T-helper 1 cell (primary cell): ENCODE measurements at places on chromosomes 11 and 22.

DNA sequence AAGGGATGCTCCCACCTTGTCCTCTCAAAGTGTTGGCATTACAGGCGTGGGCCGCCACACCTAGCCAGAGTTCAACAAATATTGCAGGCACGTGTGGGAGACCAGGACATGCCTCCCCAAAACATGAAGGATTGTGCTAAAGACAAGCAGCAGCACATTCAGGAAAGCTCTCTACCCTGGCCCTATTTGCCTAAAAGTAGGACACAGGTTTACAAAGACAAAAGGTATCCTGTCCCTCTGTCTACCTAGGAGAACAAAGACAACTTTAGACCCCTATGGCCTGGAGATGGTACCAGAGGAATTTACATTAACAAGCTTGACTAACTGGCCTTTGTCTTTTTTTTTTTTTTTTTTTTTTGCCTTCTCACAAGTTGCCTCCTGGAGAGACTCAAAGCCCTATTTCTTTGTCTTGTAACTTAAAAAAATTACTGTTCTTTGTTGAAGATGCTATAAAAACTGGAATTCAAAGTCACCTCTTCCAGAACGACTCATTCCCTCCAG lies 859 bp upstream of the ACCS start:
- no peak for DNase-seq

DNA sequence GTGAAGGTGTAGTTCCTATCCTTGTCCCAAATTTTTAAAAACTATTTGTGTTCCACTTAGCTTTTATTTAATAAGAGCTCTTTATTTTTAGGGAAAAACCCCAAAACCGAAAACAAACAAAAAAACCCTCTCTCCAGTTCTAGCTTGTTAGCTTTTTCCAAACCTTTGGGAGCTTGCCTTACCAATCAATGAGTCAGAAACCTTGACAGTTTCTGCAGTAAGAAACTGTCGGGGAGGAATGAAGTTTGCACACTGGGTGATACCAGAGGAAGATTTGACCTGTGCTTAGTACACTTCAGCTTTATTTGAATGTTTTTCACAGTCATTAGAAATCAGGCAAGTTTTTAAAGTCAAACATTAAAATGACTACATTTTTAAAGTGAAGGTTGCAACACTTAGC lies 105.0 kb downstream of the FAT3 start:
- no peak for DNase-seq

DNA sequence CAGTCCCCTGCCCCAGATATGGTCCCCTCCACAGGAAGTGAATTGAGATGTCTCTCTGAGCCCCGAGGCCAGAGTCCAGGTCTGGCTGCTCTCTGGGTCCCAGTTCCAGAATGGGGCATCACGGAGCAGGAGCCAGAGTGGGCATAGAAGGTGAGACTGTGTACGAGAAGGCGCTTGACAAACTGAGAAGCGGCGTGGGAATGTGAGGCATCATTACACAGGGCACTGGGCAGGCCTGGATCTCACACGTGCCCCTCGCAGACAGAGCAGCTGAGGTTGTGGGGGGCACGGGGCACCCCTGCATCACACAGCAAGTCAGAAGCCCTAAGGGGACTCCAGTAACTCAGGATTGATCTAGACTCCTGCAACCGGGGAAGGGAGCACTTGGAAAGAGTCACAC lies 9.2 kb downstream of the STARD10 start:
- no peak for DNase-seq

GRCh38 chr11:116534270-116534975 lies 238.4 kb downstream of the BUD13 start:
- DNase-seq = no peak

- DNase-seq = no peak
Measured at GRCh38 chr11:129237880-129238638, 45.9 kb upstream of the ARHGAP32 start.

- DNase-seq = no peak
Measured at GRCh38 chr22:29855611-29856181, 17.6 kb upstream of the ASCC2 start.

GRCh38 chr22:45254789-45255278 lies 14.1 kb upstream of the KIAA0930 start:
- DNase-seq = no peak

GRCh38 chr11:41795004-41795403 lies 335.6 kb upstream of the LRRC4C start:
- DNase-seq = no peak

GRCh38 chr11:43639224-43639623 lies 41.3 kb upstream of the HSD17B12 start:
- DNase-seq = no peak

GRCh38 chr11:88421530-88421929 lies 84.0 kb upstream of the CTSC start:
- peak; percentile 91 for DNase-seq

GRCh38 chr11:15816260-15816871 lies 540.0 kb downstream of the SOX6 start:
- no peak for DNase-seq

DNA sequence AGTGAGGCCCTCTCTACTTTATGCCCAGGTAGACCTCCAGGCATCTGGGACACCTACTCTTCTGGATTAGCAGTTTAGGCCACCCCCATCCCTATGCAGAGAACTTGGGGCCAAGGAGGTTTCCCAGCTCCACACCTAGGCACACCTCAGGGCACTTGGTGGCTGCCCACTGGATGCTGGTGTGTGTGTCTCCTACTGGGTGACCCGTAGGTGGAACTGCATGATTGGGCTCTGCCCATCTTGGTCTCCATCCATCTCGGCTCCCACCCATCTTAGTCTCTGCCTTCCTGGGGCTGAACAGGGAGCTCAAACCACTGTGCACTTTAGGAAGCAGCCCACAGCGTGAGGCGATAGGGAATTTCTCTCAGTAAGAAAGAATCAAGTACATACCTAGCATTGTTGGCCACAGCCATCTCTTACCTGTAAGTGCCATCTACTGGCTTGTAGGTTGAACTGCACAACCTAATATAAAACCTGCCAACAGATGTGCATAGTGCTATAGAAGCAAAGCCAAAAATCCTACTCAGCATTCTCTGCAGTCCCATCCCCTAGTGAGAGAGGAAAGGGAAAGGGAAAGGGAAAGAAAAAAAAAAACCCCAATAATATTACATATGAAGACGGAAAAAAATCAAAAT lies 61.6 kb upstream of the PTPN5 start:
- no peak for DNase-seq

GRCh38 chr11:70247710-70248072 lies 22.8 kb upstream of the PPFIA1 start:
- no peak for DNase-seq

- no peak for DNase-seq
Measured at GRCh38 chr11:57700425-57700824, 11.6 kb downstream of the MED19 start.

GRCh38 chr11:84044706-84045105 lies 758.5 kb upstream of the CCDC90B start:
- no peak for DNase-seq

- no peak for DNase-seq
Measured at GRCh38 chr22:38164551-38164918, 17.1 kb downstream of the PLA2G6 start.

DNA sequence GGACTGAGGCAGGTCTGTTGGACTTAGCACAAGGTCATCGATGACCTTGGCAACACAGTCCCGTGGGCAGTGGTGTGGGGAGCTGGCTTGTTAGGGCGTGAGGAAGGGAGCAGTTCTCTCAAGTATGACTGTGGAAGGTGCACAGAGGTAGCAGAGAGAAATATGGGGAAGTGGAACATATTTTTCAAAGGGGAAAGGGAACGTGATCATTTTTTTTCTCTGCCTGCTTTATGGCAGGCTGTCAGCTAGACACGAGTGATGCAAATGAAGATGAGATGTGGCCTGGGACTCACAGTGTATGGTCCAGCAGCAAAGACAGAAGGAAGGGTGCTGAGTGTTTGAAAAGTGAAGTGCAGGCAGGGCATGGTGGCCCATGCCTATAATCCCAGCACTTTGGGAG lies 30.6 kb downstream of the ADAMTS8 start:
- DNase-seq = no peak

DNA sequence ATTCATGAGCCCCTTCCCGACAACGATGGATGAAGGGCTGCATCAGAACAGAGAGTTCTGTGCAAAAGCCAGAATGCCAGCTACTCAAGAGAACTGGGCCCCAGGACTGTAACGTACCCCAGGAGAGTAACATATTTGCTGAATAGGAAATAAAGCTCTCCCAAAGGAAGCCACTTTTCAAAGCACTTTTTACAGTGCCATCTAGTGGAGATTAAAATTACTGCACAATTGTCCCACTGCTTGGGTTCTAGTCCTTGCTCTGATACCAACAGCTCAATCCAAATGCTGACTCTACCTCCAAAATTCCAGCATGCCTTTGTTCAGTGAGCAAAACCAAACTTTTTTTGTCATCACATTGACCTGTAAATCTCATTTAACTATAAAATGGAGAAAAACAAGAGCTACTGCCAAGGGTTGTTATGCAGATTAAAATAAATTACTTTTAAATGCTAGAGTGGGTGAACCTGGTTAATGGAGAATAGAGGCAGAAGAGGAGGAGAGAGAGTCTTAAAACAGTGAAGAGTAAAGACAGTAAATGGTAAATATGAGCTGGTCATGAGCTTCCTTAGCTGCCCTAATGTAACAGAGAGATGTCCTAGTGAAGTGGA lies 87.6 kb upstream of the FSHB start:
- no peak for DNase-seq

DNA sequence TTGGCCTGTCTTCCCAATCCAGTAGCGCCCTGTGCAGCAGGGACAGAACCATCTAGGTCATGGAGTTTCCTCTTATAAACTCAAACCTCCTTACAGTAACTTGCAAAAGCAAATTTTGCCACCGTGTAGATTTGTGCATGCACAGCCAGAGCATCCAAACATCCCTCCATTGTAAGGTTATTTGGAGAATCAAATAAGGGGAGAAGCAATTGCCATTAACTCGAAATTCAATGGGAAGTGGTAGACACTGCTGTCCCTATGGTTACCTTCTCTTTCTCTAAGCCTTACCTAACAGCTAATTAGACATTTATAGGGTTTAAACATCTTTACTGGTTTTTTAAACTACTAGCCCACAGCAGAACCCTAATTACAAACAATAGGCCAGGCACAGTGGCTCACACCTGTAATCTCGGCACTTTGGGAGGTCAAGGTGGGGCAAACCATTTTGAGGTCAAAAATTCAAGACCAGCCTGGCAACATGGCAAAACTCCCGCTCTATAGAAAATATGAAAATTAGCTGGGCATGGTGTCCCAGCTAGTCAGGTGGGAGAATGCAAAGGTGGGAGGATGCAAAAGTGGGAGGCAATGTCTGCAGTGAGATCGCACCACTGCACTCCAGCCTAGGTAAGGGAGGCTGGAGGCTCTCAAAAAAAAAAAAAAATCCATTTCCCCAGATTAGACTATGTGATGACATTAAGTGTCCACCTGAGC lies 6.6 kb downstream of the HSPA8 start:
- no peak for DNase-seq

GRCh38 chr11:17765356-17766072 lies 30.9 kb downstream of the KCNC1 start:
- DNase-seq = no peak

DNA sequence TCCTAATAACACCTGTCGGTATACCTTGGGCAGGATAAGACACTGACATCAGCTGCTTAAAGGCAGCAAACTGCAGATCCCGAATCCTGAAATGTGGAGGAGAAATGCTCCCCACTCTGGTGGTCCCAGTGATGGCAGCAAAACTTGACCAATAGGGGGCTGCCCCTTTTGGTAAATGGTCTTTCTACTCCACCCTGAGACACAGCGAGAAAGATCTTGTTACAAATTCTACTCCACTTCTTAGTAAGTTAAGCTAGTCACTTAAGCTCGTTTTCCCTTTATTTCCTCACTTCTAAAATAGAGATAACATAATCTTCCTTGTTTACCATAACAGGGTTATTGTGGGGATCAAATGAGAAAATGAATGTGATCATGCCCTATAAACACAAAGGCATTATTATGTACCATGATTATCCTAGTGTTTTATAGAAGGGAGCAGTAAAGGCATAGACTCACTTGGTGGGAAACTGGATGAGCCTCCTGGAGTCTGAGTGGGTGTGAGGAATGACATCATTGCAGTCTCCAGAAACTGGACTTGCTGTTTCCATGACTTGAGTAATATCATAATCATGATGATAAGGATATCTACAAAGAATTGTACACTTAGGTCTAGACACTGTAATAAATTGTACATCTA lies 50.9 kb downstream of the ENDOD1 start:
- DNase-seq = no peak

DNA sequence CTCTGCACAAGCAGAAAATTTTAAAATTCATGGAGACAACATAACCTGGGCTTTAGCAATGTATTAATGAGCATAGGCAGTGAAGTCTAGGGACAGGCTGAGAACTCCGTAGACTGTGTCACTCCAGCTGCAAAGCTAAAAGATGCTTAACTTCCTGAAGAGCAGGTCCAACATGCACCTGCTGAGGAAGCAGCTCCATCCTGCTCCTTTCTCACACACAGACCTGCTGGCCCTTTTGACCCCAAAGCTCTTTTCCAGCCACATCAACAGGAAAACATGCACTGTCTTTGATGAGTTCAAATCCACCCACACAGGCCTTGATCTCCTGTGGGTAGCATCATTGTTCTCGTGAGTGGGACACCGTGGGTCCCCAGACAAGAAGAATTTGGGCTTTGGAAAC lies 36.0 kb downstream of the SYN3 start:
- no peak for DNase-seq

GRCh38 chr22:30212363-30212995 lies 34.1 kb downstream of the LIF start:
- DNase-seq = no peak

GRCh38 chr11:121248496-121248895 lies 44.1 kb upstream of the SC5D start:
- DNase-seq = no peak

DNA sequence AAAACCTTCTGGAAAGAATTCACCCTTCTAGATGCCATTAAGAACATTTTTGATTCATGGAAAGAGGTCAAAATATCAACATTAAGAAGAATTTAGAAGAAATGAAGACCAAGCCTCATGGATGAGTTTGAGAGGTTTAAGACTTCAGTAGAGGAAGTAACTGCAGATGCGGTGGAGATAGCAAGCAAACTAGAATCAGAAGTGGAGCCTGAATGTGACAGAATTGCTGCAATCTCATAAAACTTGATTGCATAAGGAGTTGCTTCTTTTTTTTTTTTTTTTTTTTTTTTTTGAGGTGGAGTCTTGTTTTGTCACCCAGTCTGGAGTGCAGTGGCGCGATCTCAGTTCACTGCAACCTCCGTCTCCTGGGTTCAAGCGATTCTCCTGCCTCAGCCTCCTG lies 51.6 kb downstream of the MS4A13 start:
- no peak for DNase-seq

DNA sequence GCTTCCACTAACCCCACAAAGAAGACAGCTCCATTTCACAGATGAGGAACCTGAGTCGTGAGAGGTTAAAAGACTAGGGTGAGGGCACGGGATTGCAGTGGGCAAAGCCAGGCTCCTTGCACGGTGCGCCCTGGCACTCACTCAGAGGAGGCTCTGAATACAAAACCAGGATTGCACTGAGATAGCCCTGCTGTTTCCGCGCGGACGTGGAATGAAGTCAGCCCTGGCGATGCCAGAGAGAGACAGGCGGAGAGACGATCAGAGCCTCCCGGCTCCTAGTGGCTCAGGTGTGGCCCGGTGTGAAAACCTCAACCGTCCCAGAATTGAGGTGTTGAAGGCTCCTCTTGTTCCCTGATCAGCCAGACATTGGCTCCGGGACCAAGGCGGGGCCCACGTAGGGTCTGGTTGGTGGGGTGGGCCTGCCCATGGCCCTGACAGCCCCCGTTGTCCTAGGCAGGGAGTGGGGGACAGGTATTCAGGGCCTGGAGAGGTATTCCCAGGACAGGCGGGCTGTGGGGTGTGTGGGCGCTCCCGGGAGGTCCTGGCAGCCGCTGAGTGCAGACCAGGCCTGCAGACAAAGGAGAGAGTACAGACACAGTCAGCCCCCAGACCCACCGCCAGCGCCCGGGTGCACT lies 43.1 kb upstream of the LINC01488 start:
- no peak for DNase-seq

GRCh38 chr11:105132716-105133511 lies 6.7 kb downstream of the CARD18 start:
- no peak for DNase-seq
